Stimulated activated CD4-positive, alpha-beta T cell treated with anti-CD3 and anti-CD28 coated beads, Interleukin-12 subunit alpha, Interleukin-12 subunit beta, amount 100 ng/mL, for 24 hours (primary cell): ENCODE measurements at places on chromosomes 7 and 10.

DNA sequence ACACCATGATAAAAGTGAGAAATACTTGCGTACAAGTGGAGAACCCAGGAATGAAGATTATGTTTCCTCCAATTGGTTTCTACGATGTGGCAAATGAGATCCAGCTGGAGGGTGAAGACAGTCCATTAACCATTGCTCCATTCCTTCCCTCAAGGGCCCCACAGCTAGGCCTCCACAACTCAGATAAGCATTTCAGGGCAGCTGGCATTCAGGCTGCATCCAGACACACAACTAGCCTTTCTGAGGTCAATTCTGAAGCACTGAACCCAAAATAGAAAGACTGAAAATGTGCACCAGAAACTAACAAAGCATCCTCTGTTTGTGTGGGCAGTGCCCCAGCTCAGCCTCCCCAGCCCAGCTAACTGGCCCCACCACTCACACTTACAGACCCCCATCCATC lies 94.8 kb downstream of the GSAP start:
- DNase-seq, result no peak

DNA sequence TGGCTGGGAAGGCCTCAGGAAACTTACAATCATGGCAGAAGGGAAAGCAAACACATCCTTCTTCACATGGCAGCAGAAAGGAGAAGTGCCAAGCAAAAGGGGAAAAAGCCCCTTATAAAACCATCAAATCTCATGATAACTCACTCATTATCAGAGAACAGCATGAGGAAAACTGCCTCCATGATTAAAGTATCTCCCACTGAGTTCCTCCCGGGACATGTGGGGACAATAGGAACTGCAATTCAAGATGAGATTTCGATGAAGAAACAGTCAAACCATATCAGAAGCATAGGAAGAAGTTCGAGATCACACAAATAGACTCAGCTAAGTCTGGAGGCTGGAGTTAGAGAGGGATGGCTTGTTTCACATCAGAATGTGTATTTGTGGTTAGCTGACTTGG lies 869.4 kb upstream of the PHF14 start:
- DNase-seq, result no peak

- no peak for DNase-seq
Measured at GRCh38 chr10:72285972-72286521, 12.3 kb downstream of the DDIT4 start.

DNA sequence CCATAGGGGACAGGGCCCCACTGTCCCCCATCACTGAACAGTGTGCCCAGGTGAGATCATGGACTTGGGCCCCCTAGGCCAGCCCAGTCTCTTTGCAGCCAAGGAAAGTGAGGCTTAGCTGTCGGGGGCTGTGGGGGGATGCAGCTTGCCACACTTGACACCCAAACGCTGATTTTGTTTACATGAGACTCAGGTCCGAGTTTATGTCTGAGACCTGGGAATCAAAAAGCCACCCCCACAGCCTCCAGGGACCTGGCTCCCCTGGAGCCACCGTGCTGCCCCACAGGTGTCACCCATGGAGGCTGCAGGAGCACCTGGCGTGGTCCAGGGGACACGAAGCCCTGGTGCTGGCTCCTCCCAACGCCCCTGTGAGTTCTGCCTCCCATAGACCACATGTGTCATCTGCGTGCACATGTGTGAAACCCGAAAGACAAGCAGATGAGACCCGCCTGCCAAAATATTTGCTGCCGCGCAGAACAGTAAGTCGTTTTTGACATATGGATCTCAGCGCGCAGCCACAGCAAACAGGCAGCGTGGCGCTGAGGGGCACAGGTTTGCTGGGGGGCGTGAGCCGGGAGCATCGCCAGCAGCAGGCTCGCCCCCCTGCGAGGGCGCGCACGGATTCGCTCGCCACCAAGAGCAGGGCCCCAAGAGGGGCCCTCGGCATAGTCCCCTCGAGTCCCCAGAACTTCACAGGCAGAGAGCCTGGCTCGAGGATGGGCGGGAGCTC lies 112.3 kb downstream of the LHPP start:
- no peak for DNase-seq

DNA sequence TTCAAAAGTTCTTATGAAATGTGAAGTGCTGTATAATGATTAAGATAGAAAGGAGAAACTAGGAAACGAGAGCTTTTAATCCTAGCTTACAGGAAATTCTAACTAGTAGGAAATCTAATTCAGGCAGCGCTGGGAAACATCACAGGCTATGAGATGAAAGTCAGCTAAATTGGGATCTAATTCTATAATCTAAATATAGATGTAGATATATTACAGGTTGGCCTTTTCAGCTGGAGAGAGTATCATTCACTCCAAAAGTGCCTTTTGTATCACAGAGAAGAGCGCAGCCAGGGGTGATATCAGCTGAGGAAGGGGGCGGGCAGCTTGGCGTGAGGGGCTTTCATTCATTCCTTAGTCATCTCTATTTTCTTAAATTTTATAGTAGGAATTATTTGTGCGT lies 157.0 kb downstream of the CUX1 start:
- DNase-seq, result no peak

DNA sequence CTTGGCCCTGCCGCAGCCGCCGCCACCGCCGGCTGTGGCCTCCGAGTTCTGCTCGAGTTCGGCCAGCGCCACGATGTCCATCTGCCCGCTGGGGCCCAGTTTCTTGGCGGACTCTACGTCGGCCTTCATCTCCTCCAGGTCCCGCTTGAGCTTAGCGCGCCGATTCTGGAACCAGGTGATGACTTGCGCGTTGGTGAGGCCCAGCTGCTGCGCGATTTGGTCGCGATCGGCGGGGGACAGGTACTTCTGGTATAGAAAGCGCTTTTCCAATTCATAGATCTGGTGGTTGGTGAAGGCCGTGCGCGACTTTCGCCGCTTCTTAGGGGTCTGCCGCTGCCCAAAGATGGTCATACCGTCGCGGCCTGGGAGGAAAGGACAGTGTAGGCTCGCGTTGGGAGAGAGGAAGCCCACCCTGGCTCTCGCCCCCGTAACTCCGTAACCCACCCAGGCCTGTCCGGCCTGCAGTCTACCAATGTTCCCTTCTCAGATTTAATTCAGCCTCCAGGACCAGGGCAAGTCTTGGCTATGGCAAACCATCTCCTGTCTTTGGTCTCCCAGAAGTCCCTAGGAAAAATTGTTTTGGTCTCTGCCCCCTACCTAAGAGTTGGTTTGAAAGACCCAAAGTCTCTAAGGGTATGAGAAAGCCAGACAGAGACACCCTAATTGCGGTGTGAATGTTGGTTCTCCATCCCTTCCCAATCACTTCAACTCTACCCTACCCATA lies 1.7 kb downstream of the LBX1 start:
- no peak for DNase-seq
